ENCODE measurements at places on chromosomes 3 and 15. TPM values are rescaled to one million over a fixed set of nuclear protein-coding genes. Genes with fewer than 3 reads are reported as not detected.

Gene AGBL1
- 18.1 TPM for total RNA-seq

Gene COL7A1
- 4.2 TPM for total RNA-seq

Gene TIMP4
- 2.8 TPM for total RNA-seq

Gene TTLL13
- total RNA-seq: 0.09 TPM

Gene SLC28A1
- 0.35 TPM for total RNA-seq

Gene ANKRD34C
- total RNA-seq: under 0.01 TPM

GRCh38 chr15:64096668-64097384, 1.0 kb downstream of the SNX1 start:
- peak; percentile 28 for DNase-seq

GRCh38 chr3:50445919-50446318, 57.5 kb downstream of the CACNA2D2 start:
- no peak for DNase-seq

DNA sequence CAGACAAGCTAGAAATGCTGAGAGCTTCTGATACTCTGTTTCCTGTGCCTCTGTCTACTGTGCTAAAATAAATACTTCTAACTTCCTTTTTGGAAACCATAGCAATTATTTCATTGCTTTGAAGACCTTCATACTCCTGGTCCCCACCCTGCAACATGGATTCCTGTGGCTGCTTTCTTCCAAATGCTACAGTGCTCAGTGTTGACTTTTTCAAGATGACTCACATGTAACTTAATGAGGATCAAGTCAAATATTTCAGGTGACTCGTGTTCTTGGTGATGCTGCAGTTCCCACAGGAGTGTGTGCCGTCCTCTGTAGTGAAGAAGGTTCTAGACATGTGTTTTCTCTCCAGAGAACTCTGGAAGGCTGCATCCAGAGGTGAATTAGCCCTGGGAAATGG, 288.6 kb downstream of the CLSTN2 start:
- no peak for DNase-seq

- no peak for DNase-seq
Measured at GRCh38 chr3:48739617-48739954, 22.6 kb upstream of the IP6K2 start.

- no peak for DNase-seq
Measured at GRCh38 chr3:118941236-118941635, 93.4 kb downstream of the IGSF11 start.

GRCh38 chr3:37793889-37794591, 67.6 kb upstream of the CTDSPL start:
- DNase-seq: no peak

GRCh38 chr3:196428041-196428440, 4.2 kb downstream of the UBXN7 start:
- DNase-seq: no peak

DNA sequence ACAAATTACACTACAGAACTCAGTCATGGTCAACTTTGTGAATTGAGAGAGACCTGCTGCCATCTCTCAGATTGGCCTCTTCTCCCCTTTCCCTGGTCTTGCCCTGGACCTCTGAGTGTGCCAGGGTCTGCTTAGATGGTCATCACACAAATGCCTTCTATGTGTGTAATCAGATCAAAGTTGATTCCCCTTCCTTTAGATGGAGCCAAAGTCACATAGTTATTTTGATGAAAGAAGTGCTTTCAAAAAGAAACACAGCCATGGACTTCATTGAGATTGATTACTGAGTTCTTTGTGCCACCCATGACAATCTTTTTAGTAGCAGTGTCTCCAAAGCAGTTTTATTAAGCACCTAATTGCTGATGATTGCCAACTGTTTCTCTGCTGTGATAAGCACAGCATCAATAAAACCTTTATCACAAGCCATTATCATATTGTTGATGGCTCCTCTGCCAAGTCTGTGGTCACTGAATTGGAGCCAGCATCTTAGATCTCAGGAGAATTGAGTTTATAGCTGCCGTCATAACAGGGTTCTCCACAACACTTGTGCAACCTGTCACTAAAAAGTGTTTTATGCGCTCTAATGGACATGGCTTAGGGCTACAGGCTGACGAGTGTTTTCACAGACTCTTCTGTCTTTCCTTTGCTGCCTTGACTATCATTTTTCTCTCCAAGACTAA, 149.7 kb upstream of the NUDT16 start:
- no peak for DNase-seq

- peak; percentile 20 for DNase-seq
Measured at GRCh38 chr15:75725006-75725718, 12.5 kb upstream of the CSPG4 start.

DNA sequence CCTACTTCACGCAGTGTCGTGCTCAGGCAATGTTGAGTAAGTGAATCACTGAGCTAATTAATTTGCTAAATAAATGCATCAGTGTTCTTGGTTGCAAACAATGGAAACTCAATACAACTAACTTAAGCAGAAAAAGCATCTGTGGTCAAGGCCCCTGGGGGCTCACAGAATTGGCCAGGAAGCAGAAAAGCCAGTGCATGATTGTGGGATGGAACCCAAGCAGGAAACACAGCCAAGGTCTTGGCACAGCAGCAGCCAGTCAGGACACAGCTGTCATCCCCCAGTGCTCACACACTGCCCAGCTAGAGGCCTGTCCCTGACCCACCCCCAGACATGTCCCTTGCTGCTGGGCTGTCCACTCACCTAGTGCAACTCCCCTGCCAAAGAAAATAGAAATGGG, 85.9 kb downstream of the AQP9 start:
- DNase-seq: peak; percentile 79

- DNase-seq: no peak
Measured at GRCh38 chr15:72372361-72372760, 3.5 kb downstream of the HEXA start.

DNA sequence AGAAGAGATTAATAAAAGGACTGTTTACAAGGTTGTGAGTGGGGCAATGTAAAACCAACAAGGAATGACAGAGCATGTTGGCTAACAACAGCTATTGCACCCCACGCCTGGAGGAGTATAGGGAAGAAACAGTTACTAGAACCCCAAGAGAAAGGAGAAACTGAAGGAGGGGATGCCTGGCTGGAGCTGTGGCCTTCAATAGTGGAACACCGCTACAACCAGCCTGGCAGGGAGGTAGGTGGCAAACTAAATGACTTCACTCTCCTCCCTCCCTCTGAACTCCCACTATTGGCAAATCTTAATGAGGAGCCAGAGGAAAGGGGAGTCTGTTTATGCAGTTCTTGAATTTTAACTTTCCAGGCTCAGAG, 7.2 kb upstream of the CD47 start:
- no peak for DNase-seq

DNA sequence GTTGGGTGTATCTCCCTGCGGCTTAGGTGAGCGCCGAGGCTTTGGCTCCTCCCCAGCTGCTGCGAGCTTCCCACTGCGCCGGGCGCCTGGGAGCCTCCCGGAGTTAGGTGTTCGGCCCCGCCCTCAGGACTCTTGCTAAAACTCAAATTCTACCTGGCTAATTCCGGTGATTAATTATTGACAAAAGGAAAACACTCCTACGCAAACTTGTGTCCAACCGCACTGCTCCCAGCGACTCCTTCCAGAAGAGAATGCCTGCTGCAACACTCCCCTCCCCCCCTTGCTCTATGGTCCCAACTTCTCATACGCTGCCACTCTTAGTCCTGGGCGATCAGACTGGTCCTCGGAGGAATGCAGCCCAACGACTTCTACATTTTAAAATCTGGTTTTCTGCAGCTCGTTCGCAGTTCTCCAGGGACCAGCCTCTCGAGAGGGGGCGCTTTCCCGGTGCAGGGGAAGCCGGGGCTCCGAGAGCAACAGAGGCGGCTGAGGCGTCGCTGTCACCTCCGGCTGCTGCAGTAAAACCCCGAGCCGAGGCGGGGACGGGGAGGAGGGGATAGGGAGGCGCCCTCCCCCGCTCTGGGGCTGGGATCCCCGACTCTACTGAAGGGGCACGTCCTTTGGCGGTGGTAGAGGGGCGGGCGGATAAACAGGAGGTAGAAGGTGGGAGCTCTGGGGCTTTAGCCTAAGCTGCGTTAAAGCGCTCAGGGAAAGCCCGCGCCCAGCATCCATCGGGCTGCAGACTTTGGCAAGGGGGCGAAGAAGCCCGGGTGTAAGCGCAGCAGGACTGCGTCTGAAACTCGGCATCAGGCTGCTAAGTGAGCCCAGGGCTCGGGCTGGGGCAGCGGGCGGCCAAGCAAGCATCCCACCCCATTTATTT, at the start of gene SPTSSB:
Gene SPTSSB, minus strand, starts transcription at position 77 of the 880 bp plus-strand sequence. CDS start 25,194 bp downstream, outside the sequence.
- peak; percentile 20 for DNase-seq

DNA sequence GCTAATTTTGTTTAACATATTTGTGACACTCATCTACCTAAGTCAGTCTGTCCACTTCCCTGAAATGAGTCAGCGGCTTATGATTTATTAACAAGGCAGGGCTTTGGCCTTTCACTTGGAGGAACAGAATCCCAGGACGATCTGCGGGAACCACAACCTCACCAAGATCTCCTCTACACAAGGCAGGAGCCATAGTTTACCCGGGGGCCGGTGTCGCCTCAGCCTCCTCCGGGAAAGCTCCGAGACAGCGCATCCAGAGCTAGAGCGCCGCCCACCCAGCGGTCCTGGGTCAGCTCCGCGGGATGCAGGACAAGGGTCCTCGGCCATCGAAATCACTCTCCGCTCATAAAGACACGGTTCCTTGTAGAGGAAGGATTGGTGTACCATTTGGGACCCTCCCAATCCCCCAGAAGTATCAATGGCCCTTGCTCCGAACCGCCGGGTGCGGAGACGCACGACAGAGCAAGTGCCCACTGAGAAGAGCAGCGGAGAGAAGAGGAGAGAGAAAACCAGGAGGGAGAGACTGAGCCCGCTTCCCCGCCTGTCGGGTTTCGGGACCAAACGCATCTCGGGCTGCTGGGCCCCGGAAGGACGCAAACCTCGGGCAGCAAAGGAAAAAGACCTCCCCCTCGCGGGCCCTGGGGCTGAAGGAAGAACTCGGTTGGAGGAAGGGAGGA, 13.1 kb upstream of the ALCAM start:
- DNase-seq: peak; percentile 72

GRCh38 chr3:145224886-145225285, 936.1 kb downstream of the PLOD2 start:
- no peak for DNase-seq

DNA sequence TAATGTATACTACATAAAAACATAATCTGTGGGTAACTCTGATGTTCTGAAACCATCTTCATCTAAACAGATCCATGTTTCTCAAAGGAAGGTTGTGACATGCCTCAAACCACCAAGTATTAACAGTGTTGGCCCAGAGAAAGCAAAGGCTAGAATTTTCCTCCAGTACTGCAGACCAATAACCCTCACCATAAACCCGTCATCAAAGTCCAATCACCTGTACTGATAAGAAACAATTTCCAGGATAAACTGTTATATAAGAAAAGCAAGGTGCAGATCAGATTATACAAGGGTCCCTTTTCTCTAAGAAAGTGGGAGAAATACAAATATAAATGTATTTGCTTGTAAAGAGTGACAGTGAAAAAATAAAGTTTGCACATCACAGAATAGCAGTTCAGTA, 32.3 kb downstream of the TBC1D2B start:
- DNase-seq: no peak

Measured in muscle of leg (tissue), 16 donors.